Right lobe of liver (tissue), 6 donors: ENCODE measurements at places on chromosomes 2 and 18.

GRCh38 chr2:143486976-143487375 lies 357.8 kb downstream of the ARHGAP15 start:
- no peak for DNase-seq

DNA sequence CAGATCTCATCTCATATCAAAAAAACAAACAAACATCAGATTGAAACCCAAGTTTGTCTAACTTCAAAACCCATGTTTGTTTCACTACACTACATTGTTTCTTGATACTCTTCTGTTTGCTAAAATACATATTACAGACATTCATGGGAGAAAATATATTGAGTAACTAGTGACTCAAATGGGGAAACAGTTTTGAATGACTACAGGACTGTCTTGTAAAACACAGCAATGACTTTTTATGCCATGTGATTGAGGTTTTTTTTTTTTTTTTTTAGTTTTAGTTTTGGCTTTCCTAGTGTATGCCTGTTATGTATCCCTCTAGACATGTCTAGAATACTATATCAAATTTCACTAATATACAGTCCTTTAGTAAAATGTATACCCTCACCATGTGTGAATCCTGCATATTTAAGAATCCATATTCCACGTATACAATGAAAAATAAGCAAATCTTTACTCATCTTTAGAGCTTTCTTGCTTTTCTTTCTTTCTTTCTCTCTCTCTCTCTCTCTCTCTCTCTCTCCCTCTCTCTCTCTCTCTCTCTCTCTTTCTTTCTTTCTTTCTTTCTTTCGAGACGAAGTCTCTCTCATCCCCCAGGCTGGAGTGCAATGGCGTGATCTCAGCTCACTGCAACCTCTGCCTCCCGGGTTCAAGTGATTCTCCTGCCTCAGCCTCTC lies 46.6 kb upstream of the SERTAD2 start:
- DNase-seq = no peak

DNA sequence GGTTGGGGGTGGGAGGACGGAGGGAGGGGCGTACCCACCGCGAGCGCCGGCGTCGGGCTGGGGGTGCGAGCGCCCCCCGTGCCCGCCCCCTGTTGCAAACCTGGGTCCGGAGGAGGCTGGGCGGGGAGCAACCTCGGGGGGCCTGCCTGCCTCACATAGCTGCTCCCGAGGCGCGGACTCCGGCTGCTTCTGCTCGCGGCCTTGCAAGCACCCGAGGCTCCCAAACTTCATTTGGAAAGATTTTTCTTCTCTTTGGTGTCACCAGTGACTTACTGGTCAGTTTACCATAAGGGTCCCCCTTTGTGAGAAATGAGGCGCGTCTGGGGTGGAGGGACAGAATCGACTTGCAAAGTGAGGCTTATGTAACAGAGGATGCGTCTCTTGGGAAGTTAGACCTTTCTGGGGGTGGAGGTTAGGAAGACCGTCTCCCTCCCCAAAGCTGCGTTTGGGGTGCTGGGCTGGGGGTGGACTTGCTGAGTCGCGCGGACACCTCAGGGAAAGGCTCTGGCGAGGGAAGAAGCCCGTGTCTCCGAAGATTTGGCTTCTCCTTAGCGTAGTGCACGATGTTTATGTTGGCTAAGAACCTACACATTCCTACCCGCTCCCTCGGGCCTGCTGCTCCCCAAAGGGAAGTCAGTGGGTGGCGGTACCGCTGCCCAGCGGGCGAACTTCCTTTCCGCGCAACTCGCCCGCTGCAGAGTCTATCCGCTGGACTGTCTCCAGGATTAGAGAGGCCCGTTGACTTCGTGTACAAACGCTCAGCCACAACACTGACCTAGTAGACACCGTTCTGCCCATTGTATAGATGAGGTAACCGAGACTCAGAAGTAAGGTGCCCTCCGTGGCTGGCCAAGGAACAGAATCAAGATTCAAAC lies 559 bp downstream of the TMEM37 start:
- DNase-seq = peak; percentile 70

- no peak for DNase-seq
Measured at GRCh38 chr2:238856713-238857567, 9.1 kb downstream of the TWIST2 start.

GRCh38 chr2:171626949-171627348 lies 60.3 kb upstream of the DYNC1I2 start:
- no peak for DNase-seq

DNA sequence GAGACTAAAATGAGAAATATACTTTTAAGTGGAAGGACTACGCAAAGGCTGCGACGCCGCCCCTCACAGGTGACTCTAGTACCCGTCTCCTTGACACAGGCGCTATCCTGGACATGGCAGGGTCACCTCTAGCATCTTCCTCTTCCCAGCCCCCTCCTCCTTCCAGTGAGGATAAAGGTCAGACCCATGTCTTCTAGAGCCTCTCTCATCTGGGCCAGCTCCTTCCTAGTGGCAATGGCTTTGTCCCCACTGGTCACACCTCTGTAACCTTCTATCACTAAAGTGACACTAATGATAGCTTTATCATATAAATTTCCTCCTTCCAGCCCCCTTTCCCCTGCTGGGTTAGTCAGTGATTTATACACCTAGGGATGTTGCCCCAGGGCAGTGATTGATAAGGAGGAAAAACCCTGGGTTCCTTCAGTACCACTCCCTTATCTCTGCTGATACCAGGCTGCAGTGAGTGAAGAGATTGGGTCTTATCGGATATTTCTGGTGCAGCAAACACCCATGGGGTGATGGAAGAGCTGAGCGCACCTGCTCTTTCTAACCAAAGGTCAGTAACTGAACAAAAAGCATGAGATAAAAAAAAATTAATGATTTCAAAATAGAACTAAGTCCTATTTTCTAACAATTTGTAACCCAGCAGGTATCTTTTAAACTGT lies 62.0 kb upstream of the FZD5 start:
- DNase-seq = no peak

GRCh38 chr2:220044383-220044782 lies 417.0 kb downstream of the SLC4A3 start:
- no peak for DNase-seq

- no peak for DNase-seq
Measured at GRCh38 chr2:24122366-24123194, 554 bp downstream of the PFN4 start.

DNA sequence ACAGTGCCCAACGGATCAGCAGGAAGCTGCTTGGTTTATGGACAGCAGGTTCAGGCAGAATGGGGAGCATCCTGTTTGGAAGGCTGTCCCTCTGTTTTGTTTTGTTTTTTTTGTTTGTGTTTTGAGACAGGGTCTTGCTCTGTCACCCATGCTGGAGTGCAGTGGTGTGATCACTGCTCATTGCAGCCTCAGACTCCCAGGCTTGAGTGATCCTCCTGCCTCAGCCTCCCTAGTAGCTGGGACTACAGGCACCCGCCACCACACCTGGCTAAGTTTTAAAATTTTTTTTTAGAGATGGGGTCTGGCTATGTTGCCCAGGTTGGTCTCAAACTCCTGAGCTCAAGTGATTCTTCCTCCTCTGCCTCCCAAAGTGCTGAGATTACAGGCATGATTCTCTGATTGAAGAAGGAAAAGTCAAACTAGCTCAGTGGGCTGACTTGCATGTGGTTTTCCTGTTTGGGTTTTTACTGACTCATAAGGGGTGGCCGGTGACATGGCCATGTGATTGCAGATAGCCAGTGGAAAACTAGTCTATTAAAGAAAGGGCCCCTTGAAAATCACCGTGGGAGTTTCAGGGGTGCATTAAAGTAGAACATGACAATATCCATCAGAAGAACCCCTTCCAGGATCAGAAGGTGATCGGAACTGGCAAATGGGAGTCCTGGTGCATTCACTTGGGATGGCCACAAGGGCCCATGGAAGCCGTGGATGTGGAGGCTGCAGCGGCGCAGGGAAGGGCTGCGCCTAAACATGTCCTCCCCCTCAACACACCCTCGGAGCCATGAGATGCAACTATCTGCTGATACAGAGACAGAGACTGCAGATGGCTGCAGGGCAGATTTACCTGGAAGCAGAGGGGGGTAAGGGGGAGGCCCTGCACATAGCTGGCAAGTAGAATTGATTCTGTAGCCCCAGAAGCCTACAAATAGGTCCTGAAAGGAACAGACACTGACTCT lies 26.5 kb downstream of the AQP12B start:
- DNase-seq = no peak

DNA sequence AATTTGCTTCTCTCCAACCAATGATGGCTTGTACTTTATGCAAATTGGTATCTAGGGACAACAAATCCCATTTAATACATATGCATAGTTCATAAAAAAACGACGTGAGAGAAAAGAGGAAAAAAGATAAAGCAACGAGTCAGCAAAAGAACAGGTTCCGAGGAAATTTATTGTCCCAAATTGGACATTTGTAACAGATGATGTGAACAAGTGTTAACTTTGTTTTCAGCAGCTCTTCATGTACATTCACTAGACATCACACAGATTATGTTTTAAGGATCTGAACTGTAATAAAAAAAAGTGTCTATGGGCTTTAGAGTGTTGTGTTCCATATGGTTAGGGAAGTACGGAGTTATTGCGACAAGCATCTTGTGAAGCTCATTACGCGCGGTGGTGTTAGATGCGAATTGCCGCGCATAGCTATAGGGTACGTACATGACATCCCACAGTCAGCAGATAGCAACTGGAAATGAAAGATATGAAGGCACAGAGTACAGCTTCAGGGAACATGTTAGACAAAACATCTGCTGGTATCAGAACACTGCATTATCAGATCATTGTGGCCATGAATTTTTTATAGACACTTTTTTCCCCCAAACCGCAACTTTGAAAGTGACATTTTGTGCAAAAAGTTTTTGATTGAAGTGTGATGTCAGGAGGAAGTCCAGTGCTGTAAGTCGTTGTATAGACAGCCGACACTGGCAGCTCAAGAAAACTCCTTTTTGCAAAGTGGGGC lies 1073.1 kb upstream of the FANCL start:
- no peak for DNase-seq

- no peak for DNase-seq
Measured at GRCh38 chr2:204152616-204153015, 216.1 kb downstream of the ICOS start.
